ENCODE measurements at places on chromosomes 3 and 15.

- DNase-seq: no peak
These were observed 20.2 kb upstream of the CCDC66 start for GRCh38 chr3:56536735-56537134.

DNA sequence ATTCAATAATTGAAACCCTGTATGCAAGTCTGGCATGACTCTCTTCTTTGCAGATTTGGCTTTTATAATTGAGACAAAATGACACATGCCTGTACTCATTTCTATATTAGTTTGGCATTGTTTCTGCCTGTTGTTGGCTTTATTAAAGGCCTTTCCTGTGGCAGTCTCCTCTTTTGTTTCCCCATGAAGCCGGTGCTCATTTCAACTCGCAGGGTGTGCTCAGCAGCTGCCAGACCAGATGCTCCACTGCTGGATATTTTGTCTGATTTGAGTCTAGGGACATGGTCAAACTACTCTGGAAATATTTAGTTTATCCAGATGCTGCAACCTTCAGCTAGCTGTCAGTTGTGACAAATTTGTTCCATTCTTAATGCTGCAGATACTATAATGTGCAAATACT is 445.3 kb downstream of the NAALADL2 start:
- DNase-seq: peak; percentile 38

GRCh38 chr3:141556034-141556433 is 69.2 kb downstream of the RASA2 start:
- DNase-seq: no peak

DNA sequence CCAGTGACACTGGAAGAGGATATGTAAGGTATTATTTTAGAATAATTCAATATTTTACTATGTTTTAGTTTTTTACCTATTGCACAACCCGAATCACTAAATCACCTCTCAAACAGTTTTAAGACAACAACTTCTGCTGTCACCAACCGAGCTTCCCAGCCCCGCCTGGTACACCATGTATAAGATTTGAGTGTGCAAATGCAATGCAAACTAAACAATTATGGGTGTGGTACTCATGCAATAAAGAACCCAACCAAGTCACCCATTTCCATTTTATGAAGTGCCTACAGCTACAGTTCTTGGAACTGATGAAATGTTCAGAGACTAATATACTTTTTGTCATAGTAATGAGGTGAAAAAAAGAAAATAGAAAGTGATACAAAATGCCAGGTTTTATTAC is 256.2 kb downstream of the TAFA4 start:
- DNase-seq: no peak

DNA sequence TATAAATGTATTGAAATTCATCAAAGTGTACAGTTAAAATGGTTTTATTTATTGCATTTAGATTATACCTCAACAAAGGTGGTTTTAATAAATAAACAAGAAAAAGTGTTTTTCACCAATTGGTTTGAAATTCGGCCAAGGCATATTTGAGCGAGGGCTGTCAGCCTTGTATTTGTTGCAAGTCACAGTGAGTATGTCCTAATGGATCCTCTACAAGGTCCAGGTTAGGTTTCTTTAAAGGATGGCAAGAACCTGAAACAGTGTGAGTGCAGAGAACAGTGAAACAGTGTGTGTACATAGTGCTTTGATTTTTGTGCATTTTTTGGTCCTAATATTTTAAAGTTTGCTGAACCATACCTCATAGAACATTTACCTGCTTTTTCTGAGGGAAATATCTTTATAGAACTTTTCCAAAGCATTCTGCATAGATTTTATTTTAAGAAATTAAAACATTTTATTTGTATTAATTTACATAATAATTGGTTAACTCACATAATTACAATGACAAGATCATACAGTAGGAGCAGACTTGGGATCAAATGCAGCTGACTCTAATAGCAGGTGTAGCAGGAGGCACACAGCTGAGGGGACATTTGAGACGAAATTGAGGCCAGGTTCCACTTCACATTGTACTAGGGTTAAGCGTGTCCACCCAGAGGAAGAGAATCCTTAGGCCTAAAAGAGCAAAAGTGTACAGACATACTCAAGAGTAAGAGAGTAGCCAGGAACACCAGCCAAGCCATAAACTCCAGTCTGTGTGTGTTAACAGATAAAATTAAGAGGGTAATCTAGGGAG is 428.8 kb upstream of the TPRG1 start:
- no peak for DNase-seq

- DNase-seq: no peak
These were observed 6.5 kb downstream of the CHD2 start for GRCh38 chr15:92906563-92907081.

- no peak for DNase-seq
These were observed 226.6 kb downstream of the ADAMTS17 start for GRCh38 chr15:100115066-100115710.

GRCh38 chr3:82942041-82942440 is 1180.6 kb upstream of the GBE1 start:
- no peak for DNase-seq

DNA sequence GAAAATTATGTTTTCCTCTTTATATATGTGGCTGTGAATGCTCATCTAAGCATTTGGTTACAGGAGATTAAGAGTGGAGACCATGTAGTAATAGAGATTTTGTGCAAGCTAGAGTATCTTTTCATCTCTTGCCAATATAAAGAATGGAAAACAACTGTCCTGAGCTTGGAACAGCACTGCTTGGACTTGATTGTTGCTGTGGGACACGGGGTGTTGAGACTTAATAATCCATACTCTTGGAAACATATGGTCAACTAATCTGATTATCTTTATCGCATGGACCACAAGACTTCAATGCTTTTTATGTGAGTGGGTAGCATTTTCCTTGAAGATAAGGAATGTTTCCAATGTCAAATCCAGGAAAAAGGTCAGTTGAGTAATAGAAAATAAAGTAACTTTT is 806.3 kb downstream of the DIPK2A start:
- no peak for DNase-seq

- no peak for DNase-seq
These were observed 74.7 kb downstream of the IL1RAP start for GRCh38 chr3:190588570-190588969.

GRCh38 chr15:85489773-85490493 is 109.5 kb downstream of the AKAP13 start:
- no peak for DNase-seq

Data from NCI-H2081 treated with DMSO at 0.1 percent for 48 hours (cell line).